SW480 (cell line): ENCODE measurements at places on chromosomes 12 and 14.

DNA sequence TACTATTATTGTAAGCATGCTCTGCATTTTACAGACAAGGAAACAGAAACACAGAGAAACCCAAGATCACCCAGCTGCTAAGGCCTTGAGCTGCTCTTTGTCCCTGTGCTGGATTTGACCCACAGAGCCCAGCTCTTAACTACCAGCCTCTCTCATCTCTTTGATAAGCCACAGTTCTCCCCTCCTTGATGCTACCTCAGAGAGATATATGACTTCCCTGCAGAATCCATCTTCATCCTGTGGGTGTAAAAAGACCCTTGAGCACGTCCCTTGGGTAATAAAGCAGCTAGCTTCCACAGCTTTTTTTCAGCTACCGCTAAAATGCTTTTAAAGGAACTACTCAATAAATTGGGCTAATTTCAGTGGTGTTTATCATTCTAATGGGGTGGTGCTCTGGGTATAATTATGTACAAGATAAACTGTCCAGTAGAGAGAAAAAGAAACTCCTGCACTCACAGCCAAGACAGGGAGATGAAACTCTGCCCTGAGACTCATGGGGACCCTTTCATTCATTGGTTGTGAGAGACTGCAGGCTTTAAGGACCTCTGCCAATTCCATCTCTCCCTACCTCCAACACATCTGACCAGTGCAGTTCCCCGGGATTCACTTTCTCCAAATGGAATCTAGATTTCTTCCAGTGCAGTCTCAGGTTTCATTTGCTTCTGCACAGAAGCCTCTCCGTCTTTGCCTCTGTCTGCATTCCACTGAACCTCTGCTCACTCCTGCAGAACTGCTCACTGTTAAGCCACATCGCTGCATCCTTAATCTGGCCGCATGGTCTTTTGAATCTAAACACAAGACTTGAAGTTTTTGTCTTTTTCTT, 24.7 kb upstream of the NTF3 start:
- no peak for DNase-seq

GRCh38 chr12:131085125-131085815, 131.6 kb downstream of the ADGRD1 start:
- no peak for DNase-seq

DNA sequence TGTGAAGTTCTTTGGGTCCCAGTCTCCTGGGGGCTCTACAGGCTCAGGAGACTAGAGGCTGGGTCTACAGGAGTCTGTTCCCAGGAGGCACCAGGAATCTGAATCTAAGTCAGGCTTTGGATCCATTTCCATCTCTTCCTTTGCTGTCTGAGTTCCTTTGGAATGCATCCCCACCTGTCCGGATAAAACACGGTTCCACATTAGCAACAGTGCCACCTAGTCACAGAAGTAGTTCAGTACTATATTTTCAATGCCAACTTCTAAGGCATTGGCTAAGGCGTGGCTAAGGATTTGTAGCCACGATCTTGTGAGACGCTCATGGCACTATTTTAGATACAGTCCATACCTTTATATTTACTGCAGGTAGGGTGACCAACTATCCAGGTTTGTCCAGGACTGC, 15.1 kb downstream of the ZC2HC1C start:
- DNase-seq: peak; percentile 22

- no peak for DNase-seq
These were observed 58.9 kb upstream of the EEA1 start for GRCh38 chr12:92987846-92988621.

- no peak for DNase-seq
These were observed 328.8 kb upstream of the DIO3 start for GRCh38 chr14:101232340-101233020.

DNA sequence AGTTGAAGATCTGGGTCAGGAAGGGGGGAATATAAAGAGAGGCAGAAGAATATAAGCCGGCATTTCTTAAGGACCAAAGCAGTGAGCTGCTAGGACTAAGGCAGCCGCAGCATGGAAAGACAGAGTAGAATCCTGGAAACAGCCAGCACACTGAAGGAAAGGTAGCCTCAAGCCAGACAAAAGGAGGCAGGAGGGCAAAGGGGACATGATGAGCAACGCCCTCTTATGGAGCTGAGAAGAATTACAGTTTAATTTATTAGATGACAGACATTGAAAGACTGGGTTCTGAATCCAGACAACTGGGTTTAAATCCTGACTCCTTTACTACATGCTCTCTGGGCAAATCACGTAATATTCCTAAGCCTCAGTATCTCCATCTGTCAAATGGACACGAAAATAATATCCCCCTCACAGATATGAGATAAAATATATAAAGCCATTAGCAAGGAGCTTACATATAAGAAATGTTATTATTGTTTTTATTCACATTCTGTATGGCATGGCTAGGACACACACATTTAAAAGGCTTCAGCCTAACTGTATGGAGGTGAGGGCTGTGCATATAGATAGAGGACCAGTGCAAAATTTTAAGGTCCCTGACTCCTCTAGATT, 8.1 kb upstream of the PCED1B start:
- peak; percentile 38 for DNase-seq

DNA sequence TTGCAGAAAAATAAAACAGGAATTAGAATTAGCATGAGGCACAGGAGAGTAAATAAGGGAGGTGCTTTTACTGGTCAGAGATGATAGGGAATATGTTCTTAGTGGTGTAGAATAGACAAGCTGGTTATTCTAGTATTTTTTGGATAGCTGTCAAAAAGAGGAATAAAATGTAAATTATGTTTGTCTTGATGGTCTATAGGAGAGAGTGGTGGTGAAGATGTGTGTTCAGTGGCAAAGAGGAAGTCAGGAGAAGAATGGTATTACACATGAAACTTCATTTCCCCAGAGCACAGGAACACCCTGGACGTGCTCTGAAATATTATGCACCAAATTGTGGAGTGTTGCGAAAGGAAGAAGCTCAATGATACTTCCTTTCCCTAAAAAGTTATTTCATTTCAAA, 27.8 kb downstream of the MUCL1 start:
- no peak for DNase-seq

GRCh38 chr12:88580051-88580871, at the start of gene KITLG:
Gene KITLG (minus strand): TSS chr12:88580471. CDS start chr12:88580278, 193 bp downstream.
- peak; percentile 83 for DNase-seq

- peak; percentile 8 for DNase-seq
These were observed 179.0 kb downstream of the FOXN3 start for GRCh38 chr14:89237921-89238529.

GRCh38 chr12:65962921-65963861, 138.9 kb downstream of the HMGA2 start:
- DNase-seq: no peak

- DNase-seq: no peak
These were observed 110.2 kb downstream of the BTG1 start for GRCh38 chr12:92035477-92035876.

- DNase-seq: peak; percentile 35
These were observed 255.3 kb downstream of the ANO2 start for GRCh38 chr12:5689773-5690172.

- no peak for DNase-seq
These were observed 1822.0 kb upstream of the SEL1L start for GRCh38 chr14:83355609-83356008.

DNA sequence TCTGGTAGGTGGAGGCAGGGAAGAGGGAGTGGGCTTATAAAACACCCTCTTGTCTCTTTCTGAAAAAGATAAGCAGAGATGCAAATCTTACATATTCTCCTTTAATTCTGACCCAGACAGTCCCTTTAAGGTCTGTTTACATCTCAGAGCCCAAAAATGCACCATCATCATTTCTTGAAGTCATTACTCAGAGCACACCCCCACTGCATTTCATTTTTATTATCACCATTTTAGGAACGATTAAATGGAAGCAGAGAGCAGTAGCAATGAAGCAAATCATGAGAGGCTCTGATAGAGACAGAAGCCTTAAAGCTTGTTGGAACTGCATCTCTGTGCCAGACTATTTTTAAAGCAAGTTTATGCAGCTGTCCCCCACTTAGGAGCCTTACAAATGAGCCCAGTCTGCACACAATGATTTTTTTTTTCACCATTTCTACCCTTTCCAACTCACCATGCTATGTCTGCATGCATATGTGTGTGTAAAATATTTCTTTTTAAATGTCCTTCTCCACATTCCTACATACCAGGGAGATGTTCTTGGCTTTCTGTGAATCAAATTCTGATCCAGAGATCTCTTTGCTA, 311.0 kb downstream of the GRIN2B start:
- no peak for DNase-seq

DNA sequence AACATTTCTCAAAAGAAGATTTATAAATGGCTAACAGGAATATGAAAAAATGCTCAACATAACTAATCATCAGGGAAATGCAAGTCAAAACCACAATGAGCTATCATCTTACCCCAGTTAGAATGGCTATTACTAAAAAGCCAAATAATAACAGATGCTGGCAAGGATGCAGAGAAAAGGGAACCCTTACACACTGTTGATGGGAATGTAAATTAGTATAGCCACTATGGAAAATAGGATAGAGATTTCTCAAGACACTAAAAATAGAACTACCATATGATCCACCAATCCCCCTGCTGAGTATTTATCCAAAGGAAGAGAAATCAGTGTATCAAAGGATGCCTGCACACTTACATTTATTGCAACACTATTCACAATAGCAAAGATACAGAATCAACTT, 58.3 kb downstream of the GUCY2C start:
- no peak for DNase-seq

DNA sequence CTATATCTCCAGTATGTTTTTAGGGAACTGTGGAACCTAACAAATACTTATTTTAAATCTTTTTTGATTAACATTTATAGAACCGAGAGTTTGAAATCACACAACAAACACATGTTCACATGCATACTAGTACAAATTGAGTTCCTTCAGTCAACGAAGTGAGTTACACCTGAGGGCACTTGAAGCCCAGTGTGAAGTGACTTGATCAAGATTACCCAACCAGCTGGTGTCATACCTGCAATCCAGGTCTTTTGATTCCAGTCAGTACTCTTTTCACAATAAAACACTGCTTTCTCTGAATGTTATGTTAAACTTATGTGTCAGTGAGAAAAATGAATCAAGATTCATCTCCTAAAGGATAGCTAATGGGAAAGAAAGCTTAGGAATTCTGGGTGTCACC, 35.2 kb downstream of the VRK1 start:
- DNase-seq: no peak

DNA sequence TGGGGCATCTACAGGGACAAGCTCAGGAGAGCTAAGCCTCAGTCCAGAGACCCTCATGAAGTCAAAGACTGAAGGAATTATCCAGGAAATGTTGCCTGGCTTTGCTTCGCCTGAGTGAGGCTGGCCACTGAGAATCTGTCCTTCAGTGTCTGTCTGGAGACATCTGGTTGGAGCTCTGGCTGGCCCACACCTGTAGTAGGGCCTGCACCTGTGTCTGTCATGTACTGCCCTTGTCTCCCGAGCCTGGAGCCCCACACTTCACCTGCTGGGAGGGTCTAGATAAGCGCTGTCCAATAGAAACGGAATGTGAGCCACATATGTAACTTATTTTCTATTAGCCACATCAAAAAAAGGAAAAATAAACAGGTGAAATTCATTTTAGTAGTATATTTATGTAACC, 9.9 kb upstream of the HDAC7 start:
- no peak for DNase-seq

DNA sequence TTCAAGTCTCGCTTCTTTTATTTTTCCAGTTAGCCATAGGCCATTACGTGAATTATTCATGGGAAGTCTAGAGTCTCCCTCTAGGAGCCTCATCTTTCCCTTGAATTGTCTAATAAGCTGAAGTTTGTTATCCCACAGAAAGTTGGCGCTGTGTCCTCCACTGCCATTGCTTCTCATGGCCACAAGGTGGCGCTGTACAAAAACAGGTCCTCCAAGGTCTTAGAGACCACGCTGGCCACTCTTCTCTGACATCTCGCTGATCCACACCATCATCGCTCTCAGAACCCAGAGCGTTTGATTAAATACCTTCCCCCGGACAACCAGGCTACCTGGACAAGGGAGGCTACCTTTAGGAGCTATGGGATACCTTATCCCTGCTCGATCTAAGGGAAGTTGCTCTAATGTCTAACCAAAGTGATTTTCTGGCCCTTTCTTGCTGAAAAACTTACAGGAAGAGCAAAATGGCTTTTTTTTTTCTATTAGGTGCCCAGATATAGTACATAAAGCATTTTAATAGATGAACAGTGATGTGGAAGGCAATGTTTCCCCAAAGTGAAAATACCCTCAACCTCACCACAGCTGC, 110.0 kb downstream of the CCDC60 start:
- DNase-seq: peak; percentile 55
